ENCODE measurements at places on chromosomes 2 and 18.

DNA sequence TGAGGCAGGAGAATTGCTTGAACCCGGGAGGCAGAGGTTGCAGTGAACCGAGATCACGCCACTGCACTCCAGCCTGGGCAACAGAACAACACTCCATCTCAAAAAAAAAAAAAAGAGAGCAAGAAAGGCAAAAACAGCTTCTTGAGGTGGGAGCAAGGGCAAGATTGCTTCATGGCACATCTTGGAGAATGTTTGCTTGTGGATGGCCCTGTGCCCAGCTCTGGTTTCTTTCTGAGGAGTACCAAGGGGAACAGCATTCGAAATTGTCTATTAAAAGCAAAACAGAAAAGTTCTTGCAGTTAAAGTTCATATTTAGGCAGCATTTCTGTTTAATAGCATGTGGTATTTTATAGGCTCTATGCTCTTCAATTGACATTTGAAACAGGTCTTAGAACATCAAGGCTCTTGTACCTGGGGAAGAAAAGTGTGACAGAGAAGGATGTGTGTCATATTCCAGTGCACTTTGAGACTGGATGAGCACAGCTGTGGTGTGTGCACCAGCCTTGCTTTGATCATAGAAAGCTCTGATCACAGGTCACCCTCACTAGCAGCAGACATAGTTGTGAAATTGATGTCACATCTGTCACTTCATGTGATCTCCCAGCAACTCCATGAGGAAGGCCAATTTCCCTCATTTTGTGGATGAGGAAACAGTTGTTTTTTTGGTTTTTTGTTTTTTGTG lies 154.3 kb downstream of the UXS1 start:
- DNase-seq, result no peak

GRCh38 chr2:235850289-235850688 lies 317.9 kb downstream of the GBX2 start:
- DNase-seq, result no peak

DNA sequence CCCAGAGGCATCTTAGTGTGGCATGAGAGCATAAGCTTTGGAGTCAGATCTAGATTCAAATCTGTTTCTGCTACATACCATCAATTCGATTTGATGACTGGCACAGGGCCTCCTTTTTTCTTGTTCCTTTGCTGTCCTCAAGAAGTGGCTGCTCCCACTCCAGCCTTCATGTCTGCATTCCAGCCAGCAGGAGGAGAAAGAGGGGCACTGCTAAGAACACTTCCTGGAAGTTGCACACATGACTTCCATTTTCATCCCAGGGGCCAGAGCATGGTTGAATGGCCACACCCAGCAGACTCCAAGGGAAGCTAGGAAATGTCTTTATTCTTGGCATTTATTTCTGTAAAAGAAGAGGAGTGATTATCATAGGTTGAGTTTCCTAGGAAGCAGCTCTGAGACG lies 50.4 kb downstream of the EML6 start:
- DNase-seq, result no peak

DNA sequence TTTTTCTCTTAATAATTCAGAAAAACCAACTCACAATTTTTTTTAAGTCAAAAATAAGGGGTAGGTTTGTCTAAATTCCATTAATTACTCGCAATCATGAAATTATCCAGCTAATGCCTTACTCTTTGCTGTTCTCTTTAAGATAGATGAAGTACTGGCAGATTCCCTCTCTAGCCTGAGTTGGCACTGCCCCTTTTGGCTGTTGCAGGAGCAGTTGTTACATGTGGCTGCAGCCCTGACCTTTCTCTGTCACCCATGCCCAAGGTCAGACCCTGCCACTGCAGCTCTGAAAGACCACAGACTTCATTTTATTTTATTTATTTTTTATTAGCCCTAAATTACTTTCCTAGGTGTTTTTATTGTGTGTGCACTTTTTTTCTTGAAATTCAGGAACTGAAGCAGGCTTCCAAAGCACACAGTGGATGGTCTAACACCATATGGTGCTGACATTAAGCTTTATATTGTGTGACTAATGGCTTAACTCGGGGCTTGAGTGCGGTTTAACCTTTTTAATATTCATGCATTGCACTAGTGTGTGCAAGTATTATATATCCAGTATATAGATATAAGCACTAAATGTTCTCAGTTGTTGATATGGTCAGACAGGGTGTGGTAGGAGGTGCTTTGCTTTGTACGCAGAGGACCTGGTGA lies 313.0 kb downstream of the CDH2 start:
- no peak for DNase-seq

DNA sequence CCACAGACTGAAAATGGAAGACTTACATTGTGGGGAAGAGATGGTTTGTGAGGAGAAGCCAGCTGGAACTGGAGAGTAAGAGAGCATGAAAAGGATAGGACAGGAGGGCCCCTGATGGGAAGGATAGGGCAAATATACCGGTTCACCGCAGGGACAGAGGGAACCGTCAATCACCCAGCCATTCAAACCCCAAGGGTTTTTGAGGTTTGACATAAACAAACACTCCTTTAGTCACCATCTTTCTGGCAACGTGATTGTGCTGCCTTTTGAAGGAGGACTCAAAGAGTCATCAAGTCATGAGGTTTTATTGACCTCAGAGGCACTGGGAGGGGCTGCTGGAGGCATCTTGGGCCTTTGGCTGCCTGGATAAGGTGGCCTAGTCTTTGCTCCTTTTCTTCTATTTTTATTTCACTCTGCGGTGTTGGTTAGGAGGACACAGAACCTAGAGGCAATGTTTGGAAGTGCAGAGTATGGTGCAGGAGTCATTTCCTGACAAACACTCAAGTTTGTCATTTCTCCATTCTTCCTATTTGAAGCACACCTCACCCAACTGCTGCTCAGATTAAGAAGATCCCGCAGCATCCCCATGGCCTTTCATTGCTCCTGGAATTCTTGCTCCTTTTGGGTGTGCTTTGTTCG lies 487.3 kb upstream of the SPRED2 start:
- DNase-seq, result no peak

DNA sequence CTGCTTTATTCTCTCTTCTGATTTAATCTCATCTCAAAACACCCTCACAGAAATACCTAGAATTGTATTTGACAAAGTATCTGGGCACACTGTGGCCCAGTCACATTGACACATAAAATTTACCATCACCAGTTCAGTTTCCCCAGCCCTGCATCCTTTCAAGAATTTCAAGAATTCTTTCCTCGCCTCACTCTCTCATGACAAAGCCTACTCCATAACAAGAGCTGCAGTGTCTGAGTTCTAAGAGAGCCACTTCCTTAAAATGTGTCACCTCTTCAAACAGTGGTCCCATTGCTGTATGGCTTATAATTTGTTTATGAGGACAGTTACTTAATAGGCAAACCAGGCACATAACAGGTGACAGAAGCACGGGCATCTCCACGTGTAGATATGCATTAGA lies 90.9 kb upstream of the STK39 start:
- no peak for DNase-seq

DNA sequence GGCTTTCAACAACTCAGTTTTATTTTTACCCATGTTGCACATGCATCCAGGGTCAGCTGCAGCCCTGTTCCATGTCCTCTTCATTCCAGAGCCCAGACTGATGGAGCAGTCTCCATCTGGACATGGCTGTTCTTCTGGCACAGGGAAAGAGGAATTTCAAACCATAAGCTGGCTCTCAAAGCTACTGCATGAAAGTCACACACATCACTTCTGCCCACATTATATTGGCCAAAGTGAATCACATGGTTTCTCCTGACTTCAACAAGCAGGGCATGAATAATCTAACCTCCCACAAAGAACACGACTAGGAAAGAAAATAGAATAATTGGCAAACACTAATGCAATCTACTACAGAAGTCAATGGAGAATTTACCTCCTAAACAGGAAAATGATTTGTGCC lies 94.2 kb downstream of the FTCDNL1 start:
- no peak for DNase-seq

DNA sequence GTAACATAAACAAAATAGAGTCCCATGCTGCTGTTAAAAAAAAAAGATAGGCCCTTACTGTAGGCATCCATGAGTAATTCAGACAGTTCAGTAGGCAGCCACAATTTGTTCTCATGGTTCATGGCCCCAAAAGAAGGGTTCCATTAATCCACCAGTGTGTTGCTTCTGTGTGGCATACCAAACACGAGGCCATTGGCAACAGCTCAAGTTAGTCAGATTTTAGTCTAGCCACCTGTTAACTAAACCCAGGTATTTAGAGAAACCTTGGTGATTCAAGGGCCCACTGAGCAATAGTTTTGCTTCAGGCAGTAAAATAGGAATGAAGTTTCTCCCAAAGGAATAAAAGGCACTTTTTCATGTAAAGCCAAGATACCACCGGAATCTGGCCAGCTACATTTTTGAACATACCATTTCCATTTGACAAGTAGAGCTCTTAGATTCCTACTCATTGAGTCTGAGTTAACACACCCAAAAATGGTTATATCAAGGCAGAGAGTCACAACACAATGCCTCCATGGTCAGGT lies 80.1 kb upstream of the SRD5A2 start:
- DNase-seq, result no peak

GRCh38 chr2:147756069-147756468 lies 88.8 kb upstream of the ACVR2A start:
- peak; percentile 49 for DNase-seq

GRCh38 chr2:141611176-141611571 lies 519.6 kb downstream of the LRP1B start:
- no peak for DNase-seq

GRCh38 chr2:54639609-54640008 lies 83.9 kb upstream of the EML6 start:
- no peak for DNase-seq

DNA sequence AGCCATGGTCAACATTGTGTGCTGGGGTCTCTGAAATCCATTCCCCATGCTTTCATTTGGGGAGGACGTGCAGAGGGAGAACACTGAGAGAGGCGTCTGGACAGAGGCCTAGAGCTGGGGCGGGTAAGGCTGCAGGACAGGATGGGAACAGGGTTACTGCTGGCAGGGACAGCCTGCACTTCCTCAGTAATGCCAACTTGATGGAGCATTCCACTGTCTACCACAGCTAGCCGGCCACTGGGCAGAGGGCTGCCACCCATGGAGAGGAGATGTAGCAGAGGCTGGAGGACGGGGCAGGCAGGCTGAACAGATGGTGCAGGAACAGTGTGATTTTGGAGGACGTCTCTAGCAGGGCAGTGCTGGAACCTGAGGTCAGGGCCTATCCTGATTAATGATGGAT lies 29.3 kb downstream of the MRPL33 start:
- no peak for DNase-seq

DNA sequence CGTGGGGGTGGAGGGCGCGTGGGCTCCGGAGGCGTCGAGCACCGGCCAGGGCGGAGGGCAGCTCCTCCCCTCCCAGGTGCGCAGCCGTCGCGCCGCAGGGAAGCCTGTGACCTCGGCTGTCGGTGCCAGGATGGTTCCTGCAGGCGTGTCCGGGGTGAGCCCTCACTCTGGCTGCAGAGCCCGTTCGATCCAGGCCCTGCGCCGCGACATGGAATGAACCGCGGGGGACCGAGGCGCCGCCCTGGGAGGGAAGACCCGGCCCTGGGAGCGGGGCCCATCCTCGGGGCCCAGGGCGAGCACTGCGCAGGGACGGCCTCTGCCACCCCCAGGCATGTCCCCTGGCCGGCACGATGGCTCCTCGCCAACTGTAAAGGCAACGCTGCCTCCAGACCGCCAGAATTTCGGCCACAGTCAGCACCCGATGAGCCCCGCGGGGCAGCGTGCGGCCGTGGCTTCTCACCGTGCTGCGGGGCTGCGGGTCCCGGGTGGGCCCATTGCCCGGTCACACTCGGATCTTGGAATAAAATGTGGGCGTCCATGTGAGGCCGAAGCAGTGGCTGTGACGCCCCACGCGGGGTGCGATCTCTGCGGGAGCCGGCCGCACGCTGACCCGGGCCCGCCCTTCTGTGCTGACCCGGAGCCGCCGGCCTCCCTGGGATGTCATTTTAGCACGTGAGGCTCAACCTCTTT lies 26.6 kb downstream of the SALL3 start:
- DNase-seq, result no peak

DNA sequence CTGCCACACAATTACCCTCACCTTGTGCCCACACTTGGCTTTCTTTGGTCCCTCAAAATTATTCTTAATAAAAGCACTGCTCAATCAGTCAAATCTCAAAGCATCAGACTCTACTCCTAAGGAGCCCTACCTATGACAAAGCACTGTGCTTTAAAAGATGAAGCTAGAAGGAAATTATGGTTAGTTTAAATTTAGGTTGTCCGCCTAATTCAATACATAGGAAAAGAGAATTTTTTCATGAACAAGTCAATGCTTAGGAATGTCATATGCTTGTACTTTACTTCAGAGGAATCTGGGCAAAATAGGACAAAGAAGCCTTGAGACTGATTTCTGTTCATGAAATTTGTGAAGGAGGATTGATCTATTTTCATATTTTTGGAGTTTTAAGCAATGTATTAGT lies 726.4 kb upstream of the CDH2 start:
- DNase-seq, result no peak

DNA sequence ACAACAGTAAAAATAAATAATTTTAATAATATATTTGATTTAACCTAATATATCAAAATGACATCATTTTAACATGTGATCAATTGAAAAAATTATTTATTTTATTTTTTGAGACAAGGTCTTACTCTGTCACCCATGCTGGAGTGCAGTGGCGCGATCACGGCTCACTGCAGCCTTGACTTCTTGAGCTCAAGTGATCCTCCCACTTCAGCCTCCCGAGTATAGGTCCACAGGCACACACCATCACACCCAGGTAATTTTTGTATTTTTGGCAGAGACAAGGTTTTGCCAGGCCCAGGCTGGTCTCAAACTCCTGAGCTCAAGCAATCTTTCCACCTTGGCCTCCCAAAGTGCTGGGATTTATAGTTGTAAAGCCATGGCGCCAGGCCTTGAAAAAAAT lies 126.7 kb upstream of the COPS8 start:
- DNase-seq, result no peak

- no peak for DNase-seq
These were observed 6.8 kb downstream of the DNAJB2 start for GRCh38 chr2:219285894-219286425.

DNA sequence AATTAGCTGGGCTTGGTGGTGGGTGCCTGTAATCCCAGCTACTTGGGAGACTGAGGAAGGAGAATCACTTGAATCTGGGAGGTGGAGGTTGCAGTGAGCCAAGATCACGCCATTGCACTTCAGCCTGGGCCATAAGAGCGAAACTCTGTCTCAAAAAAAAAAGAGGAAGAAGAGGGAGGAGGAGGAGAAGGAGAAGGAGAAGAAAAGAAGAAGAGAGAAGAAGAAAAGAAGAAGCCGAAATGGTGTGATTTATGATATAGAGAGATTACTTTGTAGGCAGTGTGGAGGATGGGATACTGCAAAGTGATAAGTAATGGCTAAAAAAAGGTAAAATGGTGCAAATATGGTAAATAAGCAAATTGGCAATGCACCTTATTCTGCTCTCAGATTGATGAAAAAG lies 25.1 kb downstream of the THNSL2 start:
- DNase-seq, result no peak

GRCh38 chr18:29271501-29271900 lies 1094.6 kb upstream of the CDH2 start:
- no peak for DNase-seq

- no peak for DNase-seq
These were observed 59.0 kb upstream of the IGFBP5 start for GRCh38 chr2:216754336-216754735.

- DNase-seq, result no peak
These were observed 40.7 kb downstream of the EMILIN2 start for GRCh38 chr18:2887470-2887869.

- DNase-seq, result no peak
These were observed 1178.2 kb upstream of the NRXN1 start for GRCh38 chr2:52210161-52210560.

GRCh38 chr2:122135021-122135937 lies 379.8 kb downstream of the TSN start:
- DNase-seq, result no peak

GRCh38 chr2:45329045-45329677 lies 281.9 kb downstream of the SRBD1 start:
- no peak for DNase-seq

Measured in NCI-H2081 treated with DMSO at 0.1 percent for 48 hours (cell line).